ENCODE measurements at places on chromosomes 1 and 21.
A peak's percentile ranks its signal among the peaks of the same experiment; 100 is the strongest.

- DNase-seq: peak; percentile 80
Observed at GRCh38 chr1:111990878-111991718, 1.6 kb upstream of the KCND3 start.

DNA sequence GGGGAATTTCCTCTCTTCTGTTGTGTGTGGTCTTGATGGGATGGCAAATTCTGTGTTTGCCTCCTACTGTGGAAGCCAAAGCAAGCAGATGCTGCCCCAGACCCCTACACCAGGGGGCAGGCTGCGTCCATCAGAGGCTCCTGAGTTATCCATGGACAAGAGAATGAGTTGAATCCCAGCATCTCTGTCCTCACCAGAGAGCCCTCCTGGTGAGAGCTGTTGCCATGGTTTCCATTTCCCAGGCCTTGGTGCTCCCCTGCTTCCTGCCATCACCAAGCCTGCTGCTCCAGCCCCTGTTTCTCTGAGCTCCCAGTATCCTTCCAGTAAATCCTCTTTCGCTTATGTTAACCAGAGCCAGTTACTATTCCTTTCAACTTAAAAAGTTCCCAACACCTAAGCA is 20.4 kb upstream of the GNG12 start:
- DNase-seq: peak; percentile 93

DNA sequence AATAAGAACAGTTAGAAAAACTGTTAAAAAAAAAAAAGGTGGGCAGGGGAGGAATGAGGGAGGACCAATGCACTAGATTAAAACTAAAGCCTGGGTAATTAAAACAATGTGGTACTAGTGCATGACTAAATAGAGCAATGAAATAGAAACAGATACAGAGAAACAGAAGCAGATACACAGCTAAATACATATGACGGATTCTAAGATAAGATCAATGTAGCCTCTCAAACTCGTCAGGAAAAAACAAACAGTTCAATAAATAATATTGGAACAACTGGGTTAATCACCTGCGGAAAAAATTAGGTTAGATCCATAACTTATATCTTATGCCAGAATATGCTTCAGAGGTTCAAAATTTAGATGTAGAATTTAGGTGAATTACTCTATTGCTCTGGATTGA is 68.2 kb downstream of the ERO1B start:
- no peak for DNase-seq

DNA sequence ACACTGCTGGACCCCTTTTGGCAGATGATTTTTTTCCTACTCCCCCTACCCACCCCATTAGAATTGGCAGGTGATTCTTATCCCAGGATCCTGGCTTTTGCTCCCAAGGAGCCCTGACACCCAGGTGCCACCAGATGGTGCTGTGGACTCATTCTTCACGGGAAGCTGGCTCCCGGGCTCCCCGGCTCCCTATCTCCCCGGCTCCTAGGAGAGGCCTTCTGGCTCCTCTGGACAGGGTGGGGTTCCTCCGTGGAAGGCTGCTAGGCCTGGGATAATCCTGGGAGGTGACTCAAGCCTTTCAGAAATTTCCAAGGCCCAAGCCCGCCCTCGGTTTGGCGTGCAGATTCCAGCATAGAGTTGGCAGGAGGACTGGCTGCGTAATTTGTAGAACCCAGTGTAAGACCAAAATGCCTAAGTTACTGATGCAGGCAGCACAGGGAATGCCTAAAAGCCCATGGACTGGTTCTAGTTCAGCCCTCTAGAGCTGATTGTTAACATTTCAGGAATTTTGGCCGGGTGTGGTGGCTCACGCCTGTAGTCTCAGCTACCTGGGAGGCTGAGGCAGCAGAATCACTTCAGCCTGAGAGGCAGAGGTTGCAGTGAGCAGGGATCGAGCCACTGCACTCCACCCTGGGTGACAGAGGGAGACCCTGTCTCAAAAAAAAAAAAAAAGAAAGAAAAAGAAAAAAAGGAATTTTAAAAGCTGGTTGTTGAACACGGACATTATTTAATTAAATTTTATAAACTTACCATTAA is 6.8 kb upstream of the BSDC1 start:
- peak; percentile 88 for DNase-seq

DNA sequence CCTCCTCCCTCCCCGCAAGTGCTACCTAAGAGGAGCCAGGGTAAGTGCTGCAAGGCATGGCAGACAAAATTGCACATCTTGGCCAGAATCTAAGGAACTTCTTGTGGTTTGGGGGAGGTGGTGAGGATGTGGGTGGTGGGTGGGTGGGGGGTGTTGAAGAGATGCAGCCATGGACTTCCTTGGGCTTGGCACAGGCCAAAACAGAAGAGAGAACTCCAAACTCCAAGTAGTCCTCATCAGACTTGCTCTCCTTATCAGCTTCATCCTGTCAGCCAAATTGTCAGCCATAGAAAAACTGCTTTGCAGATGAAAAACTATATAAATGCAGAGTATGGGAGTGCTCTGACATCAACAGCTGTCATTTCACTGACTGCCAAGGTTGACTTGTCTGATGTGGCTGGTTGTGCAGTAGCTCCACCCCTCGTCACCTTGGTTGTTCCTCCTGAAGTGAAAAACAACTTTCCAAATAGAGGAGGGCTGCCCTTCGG is 7.1 kb downstream of the AMIGO1 start:
- DNase-seq: no peak

- DNase-seq: no peak
Observed at GRCh38 chr1:99180915-99181314, 83.4 kb upstream of the PLPPR4 start.

- DNase-seq: no peak
Observed at GRCh38 chr21:38524168-38525153, 26.2 kb upstream of the ERG start.

GRCh38 chr1:59081795-59082194 is 215.1 kb upstream of the FGGY start:
- DNase-seq: peak; percentile 65

DNA sequence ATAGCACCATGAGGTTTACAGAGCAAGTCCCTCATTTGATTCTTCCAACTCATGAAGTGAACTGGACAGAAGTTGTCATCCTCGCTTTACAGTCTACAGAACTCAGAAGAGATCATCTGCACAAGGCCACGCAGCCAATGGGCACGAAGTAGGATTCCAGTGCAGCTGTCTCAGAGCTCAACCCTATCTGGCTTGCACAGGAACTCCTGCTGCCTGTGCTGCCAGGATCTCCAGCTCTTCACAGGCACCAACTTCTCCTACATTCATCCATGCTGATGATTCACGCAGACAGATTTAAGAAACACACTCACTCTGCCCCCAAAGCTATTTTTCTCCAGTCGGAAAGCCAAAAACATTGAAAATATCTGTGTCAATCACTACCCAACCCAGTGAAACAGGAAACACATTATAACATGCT is 157.0 kb downstream of the RERE start:
- DNase-seq: peak; percentile 94

- DNase-seq: no peak
Observed at GRCh38 chr1:178483251-178483957, 13.4 kb downstream of the CLEC20A start.

DNA sequence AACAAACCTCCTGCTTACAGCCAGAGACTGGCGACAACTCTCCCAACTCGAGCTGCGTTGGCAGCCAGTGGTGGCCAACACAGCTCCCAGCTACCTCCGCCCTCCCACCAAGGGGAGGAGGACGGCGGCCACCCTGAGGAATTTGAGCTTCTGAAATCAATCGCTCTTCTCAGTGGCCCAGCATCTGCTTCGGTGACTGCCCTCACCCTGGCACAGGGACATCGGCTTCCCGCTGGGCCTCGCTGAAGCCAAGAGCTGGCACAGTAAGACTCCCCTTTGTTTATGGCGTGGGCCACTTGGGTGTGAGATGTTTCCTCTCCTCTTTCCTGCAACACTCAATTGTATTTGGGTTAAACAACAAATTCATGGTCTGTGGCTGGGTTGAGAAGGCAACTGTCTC is 136.2 kb downstream of the ZBTB18 start:
- DNase-seq: no peak

DNA sequence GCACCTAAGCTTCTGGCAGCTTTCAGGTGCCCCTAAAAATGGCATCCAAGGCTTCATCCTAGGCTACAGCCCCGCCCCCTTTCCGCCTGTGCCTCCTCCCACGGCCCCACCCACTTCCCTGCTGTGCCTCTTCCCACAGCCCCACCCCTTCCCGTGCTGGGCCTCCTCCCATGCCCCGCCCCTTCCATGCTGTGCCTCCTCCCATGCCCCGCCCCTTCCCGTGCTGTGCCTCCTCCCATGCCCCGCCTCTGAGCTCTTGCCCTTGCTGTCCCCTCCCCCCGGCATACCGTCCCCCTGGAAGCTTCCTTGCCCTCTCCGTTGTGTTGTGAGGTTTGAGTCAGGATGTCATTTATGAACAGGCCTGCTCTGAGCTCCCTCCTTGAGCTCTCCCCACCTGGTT is 228.5 kb upstream of the AJAP1 start:
- no peak for DNase-seq
